SJSA1 (cell line): ENCODE measurements at places on chromosomes 2 and 18. TPM values are rescaled to one million over a fixed set of nuclear protein-coding genes. Genes with fewer than 3 reads are reported as not detected.

- H3K4me3 ChIP-seq, result no peak overlapping the region
- DNase-seq, result no peak
- H3K4me1 ChIP-seq, result no peaks in the 10 kb centered on the region
- no peaks in the 10 kb centered on the region for H3K27me3 ChIP-seq
Measured at GRCh38 chr2:136383167-136383566, 265.2 kb upstream of the CXCR4 start.

DNA sequence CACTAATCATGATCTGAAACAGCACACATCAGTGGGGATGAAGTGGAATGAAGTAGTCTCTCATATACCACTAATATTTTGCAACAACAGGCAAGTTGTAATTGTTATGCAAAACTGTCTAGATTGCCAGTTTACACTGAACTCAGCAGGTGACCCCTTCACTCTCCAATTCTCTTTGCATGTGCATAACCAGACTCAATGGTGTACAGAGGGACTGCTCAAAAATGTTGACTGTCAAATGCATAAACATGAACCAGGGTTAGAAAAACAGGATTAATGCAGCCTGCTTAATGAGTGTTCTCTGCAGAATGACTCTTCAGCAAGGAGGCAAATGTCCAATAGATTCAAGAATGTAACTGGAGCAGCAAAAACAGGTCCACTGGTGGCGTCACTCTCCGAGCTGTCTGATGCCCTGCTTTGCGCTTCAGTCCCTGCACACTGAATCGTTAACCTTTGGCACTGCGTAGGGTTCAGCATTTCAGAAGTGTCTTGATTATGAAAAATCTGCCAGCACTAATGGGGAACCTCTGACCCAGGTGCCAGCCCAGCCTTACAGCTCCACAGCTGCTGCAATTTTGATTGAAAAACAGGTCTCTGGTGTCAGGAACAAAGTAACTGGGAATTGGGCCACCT, 209.3 kb downstream of the TDRD15 start:
- no peak overlapping the region for H3K4me3 ChIP-seq
- no peak overlapping the region for H3K27ac ChIP-seq
- no peaks in the 10 kb centered on the region for H3K36me3 ChIP-seq
- H3K4me1 ChIP-seq, result no peaks in the 10 kb centered on the region
- DNase-seq, result no peak
- H3K27me3 ChIP-seq, result no peaks in the 10 kb centered on the region

NGEF gene
- 9.3 and 13.8 TPM in 2 replicates for total RNA-seq

- H3K4me1 ChIP-seq, result no peaks in the 10 kb centered on the region
- H3K4me3 ChIP-seq, result no peak overlapping the region
- DNase-seq, result no peak
- H3K27ac ChIP-seq, result no peak overlapping the region
- H3K36me3 ChIP-seq, result no peaks in the 10 kb centered on the region
Measured at GRCh38 chr2:54191361-54192135, 64.5 kb downstream of the TSPYL6 start.

GRCh38 chr18:46222710-46223360, 118.7 kb downstream of the HAUS1 start:
- peaks cover 9% of the 10 kb centered on the region for H3K36me3 ChIP-seq
- no peak overlapping the region for H3K4me3 ChIP-seq
- DNase-seq, result no peak
- H3K4me1 ChIP-seq, result no peaks in the 10 kb centered on the region

TBR1 gene
- total RNA-seq, result 0.03 TPM in 1 of 2 replicates, not detected in the other

OBSL1 gene
- 53.1 and 55.3 TPM in 2 replicates for total RNA-seq

KCNS3 gene
- 4.9 and 35.6 TPM in 2 replicates for total RNA-seq

DNA sequence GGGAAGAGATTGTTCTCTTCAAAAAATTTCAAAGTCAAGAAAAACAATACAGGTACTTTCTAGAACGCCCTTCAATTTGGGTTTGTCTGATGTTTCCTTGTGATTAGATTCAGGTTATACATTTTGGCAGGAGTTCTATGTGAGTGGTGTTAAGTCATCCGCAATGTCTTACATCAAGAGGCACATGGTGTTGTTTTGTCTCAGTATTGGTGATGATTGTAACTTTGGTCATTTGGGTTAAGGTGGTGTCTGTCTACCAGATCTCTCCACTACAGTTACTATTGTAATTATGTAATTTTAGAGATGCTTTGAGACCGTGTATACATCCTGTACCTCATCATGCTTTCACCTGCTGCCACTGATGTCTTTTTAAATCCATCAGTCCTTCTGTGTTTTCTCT, 60.3 kb downstream of the TET3 start:
- no peaks in the 10 kb centered on the region for H3K4me1 ChIP-seq
- DNase-seq, result no peak
- H3K27ac ChIP-seq, result no peak overlapping the region
- H3K36me3 ChIP-seq, result 0 out of 2 replicates have a peak, but pooled peaks cover 6% of the 10 kb centered on the region

- H3K36me3 ChIP-seq, result no peaks in the 10 kb centered on the region
- DNase-seq, result no peak
- H3K4me3 ChIP-seq, result no peak overlapping the region
- H3K4me1 ChIP-seq, result no peaks in the 10 kb centered on the region
- no peak overlapping the region for H3K27ac ChIP-seq
Measured at GRCh38 chr2:236548179-236548921, 21.3 kb upstream of the ACKR3 start.

- H3K27ac ChIP-seq, result peak overlapping the region; percentile 98
- peaks cover 39% of the 10 kb centered on the region for H3K4me1 ChIP-seq
- H3K27me3 ChIP-seq, result no peaks in the 10 kb centered on the region
- no peak overlapping the region for H3K4me3 ChIP-seq
- H3K36me3 ChIP-seq, result no peaks in the 10 kb centered on the region
Measured at GRCh38 chr18:53991202-53991601, 233.3 kb downstream of the MBD2 start.

ALPI gene
- total RNA-seq, result not detected in 2 replicates

DNA sequence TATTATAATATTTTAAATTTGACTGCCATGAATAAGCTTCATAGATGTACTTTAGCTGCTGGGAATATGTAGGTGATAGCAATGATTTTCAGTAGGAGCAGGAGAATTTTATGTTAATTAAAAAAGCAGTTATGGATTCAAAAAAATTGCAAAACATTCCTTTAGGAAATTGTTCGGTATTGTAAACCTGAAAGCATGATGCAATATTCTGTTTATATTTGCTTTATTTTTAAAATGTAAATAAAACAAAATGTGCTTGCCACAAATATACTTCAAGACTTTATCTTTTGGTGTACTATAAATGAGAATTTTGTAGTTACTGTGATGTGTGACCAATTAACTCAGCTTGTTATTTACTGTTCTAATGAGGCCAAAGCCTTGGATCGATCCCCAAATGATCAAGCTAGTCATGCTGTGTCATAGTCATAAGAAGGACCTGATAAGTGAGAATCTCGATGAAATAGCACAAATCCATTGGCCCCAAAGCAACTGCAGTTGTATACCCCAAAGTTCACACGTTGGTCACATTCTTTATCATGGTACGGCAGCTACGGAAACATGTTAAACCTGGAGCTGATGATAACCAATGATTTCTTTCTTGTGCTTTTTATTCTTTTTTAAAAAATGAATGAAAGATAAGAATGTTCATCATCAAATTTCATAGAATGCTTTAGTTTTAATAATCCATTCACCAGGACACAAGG, 23.6 kb upstream of the ATIC start:
- no peak overlapping the region for H3K4me3 ChIP-seq
- H3K27ac ChIP-seq, result no peak overlapping the region
- peaks cover 7% of the 10 kb centered on the region for H3K4me1 ChIP-seq

- no peak for DNase-seq
- H3K27ac ChIP-seq, result no peak overlapping the region
Measured at GRCh38 chr2:179565807-179566206, 295.6 kb downstream of the ZNF385B start.

GRCh38 chr2:29309090-29310029, 194.1 kb downstream of the CLIP4 start:
- no peak overlapping the region for H3K4me3 ChIP-seq
- no peak overlapping the region for H3K27ac ChIP-seq
- no peaks in the 10 kb centered on the region for H3K36me3 ChIP-seq
- peak; percentile 38 for DNase-seq
- H3K4me1 ChIP-seq, result no peaks in the 10 kb centered on the region

DNA sequence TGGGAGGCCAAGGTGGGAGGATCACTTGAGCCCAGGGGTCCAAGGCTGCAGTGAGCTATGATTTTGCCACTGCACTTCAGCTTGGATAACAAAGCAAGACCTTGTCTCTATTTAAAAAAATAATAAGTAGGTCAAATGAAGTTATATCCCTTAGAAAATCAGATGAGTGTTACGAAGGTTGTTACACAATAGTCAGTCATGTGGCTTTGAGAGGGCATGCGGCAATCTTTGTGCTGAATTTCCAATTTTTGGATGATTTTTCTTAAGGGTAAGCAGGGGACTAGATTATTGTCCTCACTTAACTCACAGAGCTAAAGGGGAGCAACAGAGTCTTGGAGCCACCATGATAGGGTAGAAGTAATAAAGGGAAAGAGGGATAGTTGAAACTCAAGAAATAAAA, 71.8 kb downstream of the B3GNT2 start:
- no peak overlapping the region for H3K27ac ChIP-seq
- H3K27me3 ChIP-seq, result no peaks in the 10 kb centered on the region
- H3K4me1 ChIP-seq, result no peaks in the 10 kb centered on the region

TNS1 gene
- total RNA-seq, result 9.8 and 14.3 TPM in 2 replicates

DNA sequence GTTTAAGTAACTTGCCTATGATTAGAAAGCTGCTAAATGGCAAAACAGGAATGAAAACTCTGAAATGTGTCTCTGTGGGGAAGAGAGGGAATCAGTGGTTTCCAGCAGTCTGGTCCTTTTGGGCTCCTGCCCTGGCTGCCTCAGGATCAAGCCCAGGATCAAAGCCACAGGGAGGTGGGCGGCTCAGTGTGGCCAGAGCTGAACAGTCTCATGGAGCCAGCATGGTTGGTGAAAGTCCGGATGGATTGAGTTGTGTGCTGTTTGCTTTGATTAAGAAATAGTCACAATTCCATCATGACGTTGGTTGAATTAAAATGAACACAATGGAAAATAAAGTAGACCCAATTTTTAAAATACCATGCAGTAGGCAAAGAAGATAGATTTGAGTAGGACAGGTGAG, 344.2 kb downstream of the LPIN1 start:
- no peaks in the 10 kb centered on the region for H3K27me3 ChIP-seq
- no peak overlapping the region for H3K4me3 ChIP-seq
- DNase-seq, result no peak
- peaks cover 35% of the 10 kb centered on the region for H3K4me1 ChIP-seq

TMEM247 gene
- not detected in 2 replicates for total RNA-seq

KCNIP3 gene
- total RNA-seq, result 0.47 TPM in 1 of 2 replicates, not detected in the other

GRCh38 chr2:196592911-196593881, 46.3 kb upstream of the CCDC150 start:
- H3K4me3 ChIP-seq, result peak within 1 kb of the TSS; percentile 95
- peak within 1 kb of the TSS; percentile 62 for H3K27ac ChIP-seq
- peaks cover 17% of the 10 kb centered on the region for H3K4me1 ChIP-seq
- peak; percentile 60 for DNase-seq

MAP3K19 gene
- total RNA-seq, result 0.08 TPM in 1 of 2 replicates, not detected in the other

DNA sequence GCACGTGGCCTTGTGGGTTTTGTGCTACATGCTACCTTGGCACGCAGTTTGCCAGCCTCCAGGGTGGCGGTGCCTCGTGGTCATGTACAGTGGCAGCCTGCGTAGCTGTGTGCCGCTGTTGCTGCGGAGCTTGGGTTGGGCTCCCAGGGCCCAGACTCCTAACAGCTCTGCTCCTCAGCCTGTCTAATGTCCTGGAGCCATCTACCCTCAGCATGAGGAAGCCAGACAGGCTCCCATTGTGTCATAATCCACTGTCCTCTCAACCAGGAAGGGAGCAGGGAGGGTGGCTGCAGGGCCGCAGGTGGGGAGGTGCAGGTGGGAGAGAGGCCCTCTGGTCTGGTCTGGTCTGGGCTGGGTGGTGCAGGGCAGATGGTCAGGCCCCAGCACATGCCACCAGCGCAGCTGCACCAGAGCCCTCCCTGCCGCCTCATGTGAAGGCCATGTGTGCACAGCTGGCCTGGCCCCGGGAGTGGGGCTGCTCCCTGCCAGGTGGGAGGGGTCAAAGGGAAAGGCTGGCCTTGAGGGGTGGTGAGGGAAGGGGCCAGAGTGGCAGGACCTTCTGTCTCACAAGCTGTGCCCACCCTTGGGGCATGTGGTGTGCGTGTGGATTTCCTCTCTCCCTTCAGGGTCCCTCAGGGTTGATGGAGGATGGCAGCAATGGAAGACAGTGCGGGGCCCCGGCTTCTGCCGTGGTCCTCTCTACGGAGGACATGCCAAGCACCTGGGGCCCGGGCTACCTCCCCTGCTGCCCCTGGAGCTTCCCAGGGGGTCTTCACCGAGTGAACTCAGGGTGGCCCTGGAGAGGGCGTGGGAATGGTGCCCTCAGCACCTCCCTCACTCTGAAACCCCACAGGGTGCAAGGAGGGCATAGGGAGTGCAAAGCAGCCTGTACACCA, 4.8 kb downstream of the ATOH8 start:
- DNase-seq, result no peak
- H3K4me1 ChIP-seq, result peaks cover 35% of the 10 kb centered on the region
- H3K36me3 ChIP-seq, result peaks cover 15% of the 10 kb centered on the region
- no peak overlapping the region for H3K4me3 ChIP-seq
- no peaks in the 10 kb centered on the region for H3K27me3 ChIP-seq
- no peak overlapping the region for H3K27ac ChIP-seq

ERFE gene
- total RNA-seq, result 8.4 and 14.9 TPM in 2 replicates

CHRND gene
- total RNA-seq, result not detected in 2 replicates

GRCh38 chr18:77134611-77135010, 2.0 kb upstream of the MBP start:
- no peaks in the 10 kb centered on the region for H3K36me3 ChIP-seq
- H3K4me1 ChIP-seq, result peaks cover under 1% of the 10 kb centered on the region
- H3K27me3 ChIP-seq, result no peaks in the 10 kb centered on the region
- no peak for DNase-seq
- H3K27ac ChIP-seq, result no peak overlapping the region
- H3K4me3 ChIP-seq, result no peak overlapping the region

- H3K27me3 ChIP-seq, result no peaks in the 10 kb centered on the region
- H3K27ac ChIP-seq, result no peak overlapping the region
- peak; percentile 78 for DNase-seq
- H3K36me3 ChIP-seq, result no peaks in the 10 kb centered on the region
Measured at GRCh38 chr2:191566344-191566743, 111.6 kb upstream of the NABP1 start.

- H3K36me3 ChIP-seq, result no peaks in the 10 kb centered on the region
- DNase-seq, result no peak
- H3K27me3 ChIP-seq, result peaks cover 5% of the 10 kb centered on the region
Measured at GRCh38 chr2:148860037-148860436, 15.0 kb upstream of the KIF5C start.

GRCh38 chr2:37167636-37168180, 10.9 kb upstream of the EIF2AK2 start:
- no peak overlapping the region for H3K4me3 ChIP-seq
- H3K27me3 ChIP-seq, result no peaks in the 10 kb centered on the region
- no peak for DNase-seq
- no peaks in the 10 kb centered on the region for H3K36me3 ChIP-seq

GDF7 gene
- total RNA-seq, result 0.03 TPM in 1 of 2 replicates, not detected in the other

GRCh38 chr18:28175150-28175929, 1.6 kb downstream of the CDH2 start:
- peak; percentile 64 for DNase-seq
- H3K4me3 ChIP-seq, result peak overlapping the region; percentile 93
- H3K36me3 ChIP-seq, result peaks cover 11% of the 10 kb centered on the region

CD207 gene
- total RNA-seq, result not detected in 2 replicates

GRCh38 chr2:224638301-224638823, 53.2 kb upstream of the CUL3 start:
- H3K36me3 ChIP-seq, result no peaks in the 10 kb centered on the region
- no peak for DNase-seq
- H3K27ac ChIP-seq, result no peak overlapping the region
- H3K4me3 ChIP-seq, result no peak overlapping the region
- no peaks in the 10 kb centered on the region for H3K4me1 ChIP-seq
- no peaks in the 10 kb centered on the region for H3K27me3 ChIP-seq

GRCh38 chr2:70645733-70646419, 92.2 kb upstream of the TGFA start:
- no peaks in the 10 kb centered on the region for H3K36me3 ChIP-seq
- no peaks in the 10 kb centered on the region for H3K27me3 ChIP-seq
- DNase-seq, result no peak
- no peak overlapping the region for H3K27ac ChIP-seq
- no peak overlapping the region for H3K4me3 ChIP-seq
